ENCODE measurements at places on chromosomes 6 and 20.
A peak's percentile ranks its signal among the peaks of the same experiment; 100 is the strongest.

DNA sequence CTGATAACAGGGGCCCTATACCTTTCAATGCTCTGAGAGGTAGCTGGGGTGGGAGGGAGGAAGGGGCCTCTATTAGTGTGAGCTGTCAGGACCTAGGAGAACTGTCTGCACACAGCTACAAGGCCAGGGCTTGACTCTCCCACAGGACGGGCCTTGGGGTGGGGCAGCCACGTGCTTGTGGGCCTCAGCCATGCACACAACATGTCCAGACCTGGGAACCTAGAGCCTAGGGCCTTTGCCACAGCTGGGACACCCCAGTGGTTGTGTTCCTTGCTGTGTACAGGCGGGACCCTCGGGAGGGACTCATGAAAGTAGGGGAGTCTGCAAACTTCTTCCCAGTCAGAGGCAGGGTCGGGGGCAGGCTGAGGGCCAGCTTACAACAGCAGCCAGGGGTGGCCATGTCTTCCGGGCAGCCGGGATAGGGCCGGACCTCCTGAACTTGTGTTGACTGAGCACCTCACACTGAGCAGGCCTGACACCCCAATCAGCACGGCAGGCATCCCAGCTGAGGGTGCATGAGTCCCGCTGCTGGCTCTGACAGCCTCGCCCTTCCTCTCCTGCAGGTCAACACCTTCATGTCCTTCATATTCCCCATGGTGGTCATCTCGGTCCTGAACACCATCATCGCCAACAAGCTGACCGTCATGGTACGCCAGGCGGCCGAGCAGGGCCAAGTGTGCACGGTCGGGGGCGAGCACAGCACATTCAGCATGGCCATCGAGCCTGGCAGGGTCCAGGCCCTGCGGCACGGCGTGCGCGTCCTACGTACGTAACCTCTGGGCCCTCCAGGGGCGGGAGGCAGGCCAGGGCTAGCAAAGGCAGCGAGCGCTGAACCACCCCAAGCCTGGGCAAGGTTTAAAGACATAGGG is 41.9 kb upstream of the MRGBP start:
- no peak for DNase-seq

- DNase-seq, result no peak
These were observed 109.6 kb downstream of the MANEA start for GRCh38 chr6:95686895-95687294.

DNA sequence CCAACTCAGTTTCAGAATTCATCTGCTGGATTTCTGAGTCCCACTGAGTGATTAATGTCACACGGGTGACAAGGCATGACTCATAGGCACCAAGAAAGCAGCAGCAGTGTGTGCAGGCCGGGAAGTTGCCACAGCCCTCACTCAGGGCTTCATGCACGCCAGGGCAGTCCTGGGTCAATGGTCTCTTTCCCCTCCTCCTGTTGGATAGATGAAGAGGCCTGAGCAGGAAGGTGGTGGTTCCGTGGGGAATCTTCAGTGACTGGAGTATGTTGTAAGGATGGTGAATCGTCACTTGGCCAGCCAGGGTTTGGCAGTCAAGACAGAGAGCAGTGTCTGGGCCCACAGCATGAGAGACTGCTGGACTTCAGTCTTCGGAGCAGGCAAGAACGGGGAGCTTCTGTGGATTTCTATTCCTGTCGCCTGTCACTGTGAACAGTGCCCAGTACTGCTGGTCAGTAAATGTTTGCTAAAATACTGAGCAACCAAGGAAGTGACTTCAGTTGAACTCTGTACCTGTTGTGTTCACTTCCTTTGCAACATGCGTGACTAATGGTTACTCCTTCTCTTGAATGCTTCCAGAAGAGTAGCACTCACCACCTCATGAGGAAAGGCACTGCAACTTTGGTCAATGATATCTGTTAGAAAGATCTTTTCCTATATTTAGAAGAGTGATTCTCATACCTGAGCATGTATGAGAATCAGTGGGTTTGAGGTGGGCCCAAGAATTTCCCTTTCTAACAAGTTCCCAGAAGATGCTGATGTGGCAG is 62.0 kb upstream of the CD93 start:
- peak; percentile 40 for DNase-seq

GRCh38 chr6:116248577-116248976 is 5.3 kb downstream of the TSPYL4 start:
- no peak for DNase-seq

GRCh38 chr6:14925025-14925698 is 320.7 kb upstream of the JARID2 start:
- DNase-seq, result no peak

GRCh38 chr6:36479256-36479655 is 36.5 kb downstream of the KCTD20 start:
- no peak for DNase-seq

GRCh38 chr20:5024982-5025381 is 23.7 kb upstream of the SLC23A2 start:
- no peak for DNase-seq

DNA sequence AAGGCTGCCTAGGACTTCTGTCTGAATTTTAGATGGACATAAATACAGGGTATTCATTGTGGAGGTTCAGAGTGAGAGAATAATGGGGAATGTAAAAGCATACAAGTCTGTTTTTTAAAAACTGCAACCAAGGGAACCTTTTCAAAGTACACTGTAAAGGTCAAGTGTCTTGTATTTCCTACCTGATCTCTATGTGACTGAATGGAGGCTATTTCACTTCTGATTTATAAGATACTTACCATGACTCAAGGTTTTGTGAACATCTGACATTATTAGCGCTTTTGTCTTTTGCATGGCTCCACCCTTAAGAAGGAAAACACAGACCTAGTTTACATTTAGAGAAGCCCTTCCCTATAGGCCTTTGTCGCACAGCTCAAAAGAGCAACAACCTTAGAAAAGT is 126.5 kb downstream of the ZFAND3 start:
- DNase-seq, result no peak

- no peak for DNase-seq
These were observed 65.9 kb downstream of the TMEM244 start for GRCh38 chr6:129795261-129795660.

- no peak for DNase-seq
These were observed 215.8 kb upstream of the RREB1 start for GRCh38 chr6:6891949-6892461.

DNA sequence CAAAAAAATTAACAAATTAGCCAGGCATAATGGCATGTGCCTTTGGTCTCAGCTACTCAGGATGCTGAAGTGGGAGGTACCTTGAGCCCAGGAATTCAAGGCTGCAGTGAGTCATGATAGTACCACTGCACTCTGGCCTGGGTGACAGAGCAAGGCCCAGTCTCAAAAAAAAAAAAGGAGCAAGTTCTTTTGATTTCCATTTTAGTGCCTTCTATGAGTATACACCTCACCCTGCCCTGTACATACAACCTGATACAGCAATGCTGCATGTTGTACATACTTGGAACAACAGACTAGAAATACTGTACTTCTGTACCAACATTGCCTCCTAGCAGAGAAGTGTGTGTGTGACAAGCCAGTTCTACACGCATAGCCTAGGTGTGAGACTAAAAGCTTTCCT is 97.3 kb upstream of the CARMIL1 start:
- DNase-seq, result no peak

DNA sequence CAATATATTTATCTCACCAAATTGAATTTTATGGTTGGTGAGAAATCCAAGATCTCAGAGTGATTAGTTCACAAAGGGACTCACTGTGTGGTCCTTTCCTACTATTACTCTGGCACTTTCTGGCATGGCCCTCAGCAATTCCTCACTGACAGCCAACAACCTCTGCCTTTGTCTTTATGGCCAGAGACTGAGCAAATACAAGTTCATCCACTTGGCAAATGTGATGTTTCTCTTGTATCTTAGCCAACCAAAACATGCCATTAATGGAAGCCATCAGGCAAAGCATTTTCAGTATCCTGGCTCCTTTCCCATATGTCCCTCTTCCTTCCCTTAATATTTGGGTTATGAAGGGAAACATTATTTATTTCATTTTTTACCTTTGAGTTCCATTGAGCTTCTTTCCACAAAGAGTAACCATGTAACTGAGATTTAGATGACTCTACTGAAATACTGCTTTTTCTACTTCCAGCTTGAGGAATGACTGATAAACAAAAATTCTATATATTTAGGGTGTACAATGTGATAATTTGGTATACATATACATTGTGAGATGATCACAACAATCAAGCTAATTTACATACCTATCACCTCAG is 30.8 kb upstream of the SMLR1 start:
- no peak for DNase-seq

DNA sequence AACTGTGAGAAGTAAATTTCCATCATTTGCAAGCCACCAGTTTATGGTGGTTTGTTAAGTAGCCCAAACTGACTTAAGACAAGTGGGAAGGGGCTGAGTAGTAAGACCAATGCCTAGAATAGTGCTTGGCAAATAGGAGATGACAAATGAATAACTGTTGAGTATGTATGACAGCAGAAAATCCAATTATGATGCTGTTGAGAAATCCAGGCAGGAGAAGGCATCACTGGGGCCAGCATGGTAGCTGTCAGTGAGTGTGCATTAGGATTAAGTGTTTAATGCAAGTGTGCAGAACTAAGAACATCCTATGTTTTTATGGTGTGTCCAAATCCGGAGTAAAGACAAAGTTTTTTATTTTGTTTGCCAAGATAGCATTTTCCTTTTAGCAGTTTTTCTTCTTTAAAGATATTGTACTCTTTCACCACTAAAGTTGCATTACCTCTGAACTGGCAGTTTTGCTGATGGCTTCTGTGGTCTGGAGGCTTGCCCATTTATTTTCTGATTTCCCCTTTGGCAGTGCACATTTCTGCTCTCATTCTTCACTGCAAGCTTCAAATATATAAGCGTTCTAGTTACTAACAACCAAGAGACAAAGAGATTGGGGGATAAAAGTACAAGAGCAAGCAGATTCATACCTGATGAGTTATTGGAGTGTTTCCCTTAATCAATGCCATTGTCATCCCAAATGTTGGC is 289.7 kb downstream of the KCNQ5 start:
- DNase-seq, result no peak

DNA sequence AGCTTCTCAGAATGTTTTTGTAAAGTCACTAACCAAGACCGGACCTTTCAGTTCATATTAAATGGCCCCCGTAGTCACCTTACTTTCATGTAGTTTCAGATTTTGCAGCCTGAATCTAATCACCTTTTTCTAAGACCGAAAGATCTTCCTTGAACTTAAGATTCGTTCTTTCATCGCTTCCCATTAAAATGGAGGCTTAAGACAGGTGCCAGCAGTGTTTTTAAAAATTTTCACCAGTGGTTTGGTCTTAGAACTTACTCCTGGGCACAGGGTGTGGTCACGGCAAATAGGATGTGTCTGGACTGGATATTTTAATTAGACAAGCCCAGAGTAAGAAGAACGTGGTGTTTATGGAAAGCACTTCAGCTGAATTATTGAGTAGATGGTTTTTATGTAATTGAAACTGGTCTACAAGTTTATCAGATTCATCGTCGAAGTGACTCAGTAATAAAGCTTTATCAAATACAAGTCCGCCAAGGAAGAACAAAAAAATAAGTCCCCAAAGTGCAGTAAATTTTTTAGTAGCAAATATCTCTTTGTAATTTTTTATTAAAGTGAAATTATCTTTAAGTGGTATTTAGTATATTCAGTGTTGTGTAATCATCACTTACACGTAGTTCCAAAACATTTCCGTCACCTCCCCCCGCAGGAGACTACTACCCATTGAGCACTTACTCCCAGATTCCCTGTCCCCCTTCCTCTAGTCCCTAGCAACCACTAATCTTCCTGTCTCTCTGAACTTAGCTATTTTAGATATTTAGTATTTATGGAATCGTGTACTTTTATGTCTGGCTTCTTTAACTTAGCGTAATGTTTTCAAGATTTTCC is 868 bp downstream of the SRSF3 start:
- DNase-seq, result no peak

DNA sequence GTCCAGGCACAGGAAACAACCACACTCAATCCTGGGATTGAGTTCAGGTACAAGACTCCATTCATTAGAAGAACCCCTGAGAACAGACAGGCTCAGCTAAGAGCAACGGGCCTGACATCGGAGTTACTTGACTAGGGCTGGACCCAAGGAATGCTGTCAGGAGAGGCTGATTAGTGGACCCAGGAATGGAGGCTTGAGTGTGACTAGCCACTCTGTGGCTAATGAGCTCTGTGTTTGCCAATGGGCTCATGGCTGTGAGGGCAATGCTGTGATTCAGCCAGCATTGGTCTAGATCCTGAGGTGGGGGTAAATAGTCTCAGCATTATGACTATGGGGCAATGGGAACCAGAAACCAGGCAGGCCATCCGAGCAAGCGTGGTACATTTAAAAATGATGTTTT is 71.8 kb downstream of the RIOK1 start:
- DNase-seq, result no peak

DNA sequence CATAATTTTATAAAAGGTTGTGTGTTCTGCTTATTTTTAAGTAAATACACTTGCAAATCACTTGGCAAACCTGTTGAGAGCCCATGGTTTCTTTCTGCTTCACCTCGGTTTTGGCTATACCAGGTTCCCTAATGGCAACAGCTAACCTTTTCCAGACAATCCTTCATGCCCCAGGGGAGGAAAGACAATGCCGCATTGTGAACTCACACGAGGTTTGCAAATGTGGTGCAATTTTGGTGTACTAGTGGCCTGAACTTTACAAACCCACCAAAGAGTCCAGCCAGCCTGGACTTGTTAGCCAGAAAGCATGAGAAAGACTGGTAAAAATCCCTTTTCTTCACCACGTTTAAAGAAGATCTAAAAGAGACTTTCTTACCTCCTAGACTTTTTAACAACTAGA is 84.8 kb upstream of the SOX4 start:
- DNase-seq, result no peak

DNA sequence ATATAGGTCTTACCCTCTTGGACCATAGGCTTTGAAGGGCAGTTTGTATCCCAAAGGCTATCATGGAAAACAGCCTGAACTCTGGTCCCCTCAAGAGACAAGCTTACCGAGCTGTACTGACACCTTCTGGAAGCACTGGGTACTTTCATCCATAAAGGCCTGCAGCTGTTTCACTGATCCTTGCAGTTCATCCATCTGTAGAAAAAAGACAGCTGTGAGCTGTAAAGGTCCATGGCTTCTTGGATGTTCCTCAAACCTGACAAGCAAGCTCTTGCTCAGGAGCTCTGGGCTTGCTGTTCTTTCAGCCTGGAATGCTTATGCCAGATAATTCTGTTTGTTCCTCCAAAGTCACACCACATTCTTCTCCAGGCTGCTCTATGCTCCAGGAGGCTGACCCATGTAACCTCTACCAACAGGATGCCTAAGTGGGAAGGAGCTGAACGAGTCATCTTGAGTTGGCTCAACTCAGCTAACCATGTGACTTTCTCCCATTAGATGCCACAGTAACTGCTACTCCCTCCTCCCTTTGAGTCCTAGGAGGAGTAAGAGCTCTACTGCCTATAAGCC is 8.8 kb upstream of the NDRG3 start:
- peak; percentile 49 for DNase-seq
